ENCODE measurements at places on chromosomes 7 and 10.

DNA sequence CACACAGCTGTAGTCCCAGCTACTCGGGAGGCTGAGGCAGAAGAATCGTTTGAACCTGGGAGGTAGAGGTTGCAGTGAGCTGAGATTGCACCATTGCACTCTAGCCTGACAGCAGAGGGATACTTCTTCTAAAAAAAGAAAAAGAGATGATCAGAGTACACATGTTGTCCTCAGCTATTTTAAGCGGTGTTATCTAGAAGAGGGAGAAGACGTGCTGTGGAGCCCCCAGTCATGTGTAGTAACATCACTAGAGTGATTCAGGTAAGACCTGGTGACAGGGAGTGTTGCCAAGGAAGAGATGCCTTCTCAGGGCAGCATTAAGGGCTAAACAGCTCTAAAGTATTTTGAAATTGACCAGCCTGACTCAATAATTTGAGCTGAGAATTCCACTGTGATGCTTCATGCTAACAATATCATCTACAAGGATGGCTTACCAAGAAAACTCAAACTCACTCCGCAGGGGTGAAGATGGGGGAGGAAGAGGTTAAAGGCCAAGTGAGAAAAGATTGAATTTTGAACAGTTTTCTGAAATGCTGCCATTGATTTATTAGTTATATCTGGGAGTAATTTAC, 97.4 kb downstream of the KLF6 start:
- DNase-seq, result no peak

DNA sequence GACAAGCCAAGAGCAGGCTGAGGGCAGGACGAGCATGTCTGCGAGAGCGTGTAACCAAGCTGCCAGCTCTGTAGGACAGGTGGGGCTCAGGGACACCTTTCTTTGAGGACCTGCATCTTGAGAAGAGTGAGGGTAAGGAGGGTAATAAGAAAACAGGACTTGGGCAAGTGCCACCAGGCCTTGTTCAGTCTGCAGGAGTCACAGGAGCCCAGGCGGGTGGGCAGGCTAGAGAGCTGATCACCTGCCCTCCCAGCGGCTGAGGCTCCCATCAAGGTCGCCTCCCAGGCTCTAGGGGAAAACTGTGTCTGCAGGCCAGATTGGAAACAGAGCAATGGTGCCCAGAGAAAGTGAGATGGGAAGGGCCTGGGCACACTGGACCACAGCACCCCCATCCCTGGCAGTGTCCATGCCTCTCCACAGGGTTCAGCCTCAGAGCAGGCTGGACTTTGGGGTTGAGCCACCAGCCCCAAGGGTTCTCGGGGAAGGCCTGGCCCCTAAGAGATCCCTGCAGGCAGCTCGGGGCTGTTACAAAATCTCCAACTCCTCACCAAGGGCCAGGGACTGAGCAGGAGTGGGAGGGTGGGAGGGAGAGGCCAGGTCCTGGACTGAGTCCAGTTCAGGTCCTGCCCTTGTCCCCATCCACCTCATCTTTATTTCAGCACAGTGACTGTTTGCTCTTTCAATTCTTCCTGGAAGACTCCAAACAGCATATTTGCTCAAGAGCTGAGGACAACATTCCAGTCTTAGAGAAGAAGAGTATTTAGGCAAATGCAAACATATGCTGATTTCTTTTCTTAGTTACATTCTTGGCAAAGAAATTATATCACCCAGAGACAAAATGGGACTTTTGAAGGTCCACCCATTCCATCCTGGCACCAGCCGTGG, 161.9 kb downstream of the GRID1 start:
- no peak for DNase-seq

DNA sequence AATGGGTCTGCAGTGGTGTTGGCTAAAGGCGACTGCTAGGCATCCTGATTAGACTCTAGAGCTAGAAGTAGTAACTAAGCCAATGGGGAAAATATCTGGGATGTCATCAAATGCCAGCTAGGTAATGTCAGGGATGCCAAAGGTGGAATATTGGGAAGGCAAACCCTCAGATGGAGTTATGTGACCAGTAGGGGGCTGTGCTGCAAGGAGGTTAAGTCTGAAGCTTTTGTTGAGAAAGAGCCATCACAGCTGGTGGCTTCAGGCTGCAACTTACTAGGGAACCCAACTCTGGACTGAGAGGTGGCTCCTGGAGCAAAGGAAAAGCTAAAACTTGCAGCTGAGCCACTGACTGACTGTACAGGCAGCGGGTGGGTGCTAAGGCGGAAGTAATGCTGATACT, 576.9 kb upstream of the GHITM start:
- DNase-seq, result no peak

- DNase-seq, result no peak
Observed at GRCh38 chr10:114499116-114499515, 94.8 kb upstream of the AFAP1L2 start.

DNA sequence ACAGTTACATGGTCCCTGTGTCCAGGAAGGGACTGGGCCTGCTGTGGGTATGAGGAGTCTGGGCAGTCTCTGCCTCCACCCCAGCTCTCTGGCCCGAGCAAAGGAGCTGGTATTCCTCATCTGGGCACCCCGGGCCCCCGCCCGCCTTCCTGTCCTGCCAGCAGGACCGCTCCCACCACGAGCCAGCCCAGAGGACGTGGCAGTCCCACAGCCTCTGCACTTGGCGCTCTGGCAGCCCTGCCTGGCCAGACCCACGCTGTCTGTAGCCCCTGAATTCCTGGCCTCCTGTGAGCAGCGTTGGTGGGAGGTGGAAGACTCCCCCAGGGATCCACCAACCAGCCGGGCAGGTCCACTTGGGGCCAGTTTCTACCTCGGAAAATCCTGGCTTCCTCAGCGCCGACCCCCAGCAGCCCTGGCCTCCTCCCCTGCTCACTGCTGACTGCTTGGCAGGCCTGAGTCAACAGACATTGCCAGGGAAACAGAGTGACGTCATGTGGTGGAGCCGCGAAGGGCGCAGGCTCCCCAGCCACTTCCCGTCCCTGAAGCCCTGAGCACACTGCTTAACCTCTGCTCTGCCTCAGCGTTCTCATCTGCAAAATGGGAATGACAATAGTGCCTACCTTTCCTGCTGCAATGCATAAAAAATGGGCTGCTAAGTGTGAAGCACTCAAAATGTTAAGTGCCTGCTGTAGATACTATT, 21.6 kb upstream of the LIMK1 start:
- no peak for DNase-seq

DNA sequence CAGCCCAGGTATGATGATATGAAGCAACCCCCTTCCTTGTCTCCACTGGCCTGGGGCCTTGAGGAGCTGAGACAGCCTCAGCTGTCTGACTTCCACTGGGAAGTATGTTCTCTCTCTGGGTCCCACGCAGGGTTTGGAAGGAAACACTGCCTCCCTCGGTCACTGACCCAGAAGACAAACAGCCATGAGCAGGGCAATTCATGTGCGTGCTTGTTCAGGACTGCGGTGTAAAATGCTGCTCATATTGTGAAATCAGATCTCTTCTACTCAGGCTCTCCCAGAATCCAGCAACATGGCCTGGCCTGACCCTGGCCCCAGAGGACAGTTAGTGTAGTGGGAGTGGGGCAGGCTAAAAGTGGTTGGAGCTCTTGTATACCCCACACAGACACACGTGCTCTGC, 2.8 kb downstream of the CLCN1 start:
- no peak for DNase-seq

GRCh38 chr10:75782463-75783248, 351.2 kb downstream of the LRMDA start:
- no peak for DNase-seq

GRCh38 chr7:155188821-155189581, 108.7 kb upstream of the INSIG1 start:
- no peak for DNase-seq

- DNase-seq, result no peak
Observed at GRCh38 chr10:85874208-85874607, 492.4 kb downstream of the GRID1 start.

All from SW 1271 (cell line).